Cortex of kidney (tissue), 1 donor: ENCODE measurements at places on chromosomes 16 and 17.

- no peak for DNase-seq
Observed at GRCh38 chr16:63983401-63983800, 1138.5 kb downstream of the CDH11 start.

DNA sequence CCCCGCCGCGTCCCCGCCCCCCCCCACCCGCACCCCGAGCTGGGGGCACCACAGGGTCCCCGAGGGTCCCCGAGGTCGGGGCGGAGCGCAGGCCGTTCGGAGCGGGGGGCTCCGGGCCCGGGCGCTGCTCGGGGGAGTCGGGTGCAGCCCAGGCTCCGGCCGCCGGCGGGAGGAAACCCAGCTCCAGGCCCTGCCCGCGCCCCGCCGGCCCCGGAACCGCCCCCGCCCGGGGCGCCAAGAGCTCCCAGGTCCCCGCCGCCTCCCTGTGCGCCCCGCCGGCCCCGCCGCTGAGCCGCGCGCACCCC is 33.2 kb upstream of the RPH3AL start:
- DNase-seq = no peak

DNA sequence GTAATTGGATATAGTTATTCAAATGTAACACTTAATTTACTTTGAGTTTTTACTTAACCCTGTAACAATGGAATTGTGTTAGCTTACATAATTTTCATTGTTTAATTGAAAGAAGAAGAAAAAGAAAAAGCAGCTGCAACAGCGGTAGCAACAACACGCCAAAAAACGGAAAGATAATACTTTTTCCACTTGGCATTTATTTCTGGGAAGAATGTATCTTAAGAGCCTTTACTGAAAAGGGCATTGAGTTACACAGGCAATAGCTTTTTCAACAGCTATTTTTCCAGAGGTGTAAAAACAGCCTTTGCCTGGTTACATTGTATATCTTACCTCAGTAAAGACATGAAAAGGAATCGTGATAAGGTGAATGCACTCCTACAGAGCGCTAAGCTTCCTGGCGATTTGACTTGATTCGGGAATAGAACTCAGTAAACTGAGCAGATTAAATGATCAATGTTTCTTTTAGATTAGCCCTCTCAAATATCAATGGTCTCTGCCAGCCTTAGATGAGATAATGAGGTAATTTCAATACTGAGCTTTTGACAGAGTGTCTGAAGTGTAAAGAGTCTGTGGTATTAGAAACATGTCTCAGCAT is 311.3 kb downstream of the CDH13 start:
- no peak for DNase-seq

GRCh38 chr17:20960871-20961270 is 81.9 kb downstream of the USP22 start:
- DNase-seq = no peak

DNA sequence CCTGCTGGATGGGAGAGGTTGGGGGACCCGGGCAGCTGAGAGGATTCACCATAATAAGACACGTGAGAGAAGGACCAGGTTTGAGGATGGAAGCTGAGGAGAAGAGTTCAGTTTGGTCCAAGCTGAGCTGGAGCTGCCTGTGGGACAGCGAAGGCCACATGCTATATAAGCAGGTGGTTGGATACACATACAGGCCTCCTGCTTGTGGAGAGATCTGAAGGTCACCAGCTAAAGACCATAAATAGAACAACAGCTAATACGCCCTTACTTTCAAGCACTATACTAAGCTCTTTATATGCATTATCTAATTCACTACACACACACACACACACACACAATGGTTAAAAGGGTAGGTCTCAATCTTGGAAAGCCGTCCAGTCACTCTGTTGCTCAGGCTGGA is 32.1 kb downstream of the DUSP14 start:
- no peak for DNase-seq

DNA sequence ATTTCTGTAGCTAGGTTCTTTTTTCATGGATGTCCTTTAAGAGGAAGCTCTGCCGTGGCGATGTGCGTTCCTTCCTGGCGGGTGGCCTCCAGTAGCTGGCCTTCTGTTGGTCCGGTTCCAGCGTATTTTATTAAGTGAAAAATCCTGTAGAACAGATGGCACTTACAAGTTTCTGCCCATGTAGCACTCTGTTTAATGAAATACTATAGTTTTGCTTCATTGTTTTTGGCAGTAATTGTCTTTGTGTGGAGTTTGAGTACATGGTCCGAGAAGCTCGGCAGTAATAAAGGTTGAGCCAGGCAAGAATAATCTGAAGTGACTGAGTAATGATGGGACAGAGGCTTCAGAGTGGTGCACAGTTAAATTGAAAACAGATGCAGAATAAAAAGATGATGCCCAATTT is 20.4 kb downstream of the USP10 start:
- no peak for DNase-seq

GRCh38 chr17:82407255-82407654 is 10.9 kb upstream of the HEXD start:
- DNase-seq = no peak

GRCh38 chr17:38461683-38462082 is 33.4 kb downstream of the ARHGAP23 start:
- no peak for DNase-seq

GRCh38 chr17:15278924-15279477 is 13.9 kb upstream of the PMP22 start:
- no peak for DNase-seq

DNA sequence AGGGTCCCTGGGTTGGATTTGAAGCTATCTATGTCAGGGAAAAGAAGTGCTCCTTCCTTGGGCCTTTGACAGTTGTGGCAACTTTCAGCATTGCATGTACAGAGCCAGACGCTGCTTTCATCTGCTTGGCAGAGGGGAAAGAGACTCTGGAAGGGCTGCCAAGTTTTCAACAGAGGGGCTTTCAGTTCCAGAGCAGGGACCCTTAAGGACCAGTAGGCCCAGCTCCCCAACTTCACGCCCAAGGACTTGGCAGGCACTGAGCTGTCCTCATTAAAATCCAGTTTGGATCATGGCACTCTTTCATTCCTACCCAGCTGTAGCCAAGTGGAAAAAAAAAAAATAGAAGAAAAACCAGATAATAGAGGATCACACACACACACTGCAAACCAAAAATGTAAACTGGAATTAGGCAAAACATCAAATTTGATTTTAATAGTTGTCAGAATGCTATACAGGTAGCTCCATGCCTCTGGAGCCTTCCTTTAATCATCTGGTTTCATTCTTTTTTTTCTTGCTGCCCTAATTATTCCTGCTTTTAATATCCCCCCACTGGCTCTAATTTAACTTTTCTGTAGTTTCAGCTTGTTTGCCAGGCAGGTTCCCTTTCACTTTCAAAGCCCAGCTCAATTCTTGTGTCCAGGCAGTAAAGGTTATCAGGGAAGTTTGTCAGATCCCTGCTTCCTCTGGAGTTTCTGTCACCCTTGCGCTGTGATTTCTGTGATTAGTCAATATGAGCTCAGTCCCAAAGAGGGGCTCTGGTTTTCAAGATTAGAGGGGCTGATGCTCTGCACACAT is 702.6 kb upstream of the CDH8 start:
- no peak for DNase-seq

DNA sequence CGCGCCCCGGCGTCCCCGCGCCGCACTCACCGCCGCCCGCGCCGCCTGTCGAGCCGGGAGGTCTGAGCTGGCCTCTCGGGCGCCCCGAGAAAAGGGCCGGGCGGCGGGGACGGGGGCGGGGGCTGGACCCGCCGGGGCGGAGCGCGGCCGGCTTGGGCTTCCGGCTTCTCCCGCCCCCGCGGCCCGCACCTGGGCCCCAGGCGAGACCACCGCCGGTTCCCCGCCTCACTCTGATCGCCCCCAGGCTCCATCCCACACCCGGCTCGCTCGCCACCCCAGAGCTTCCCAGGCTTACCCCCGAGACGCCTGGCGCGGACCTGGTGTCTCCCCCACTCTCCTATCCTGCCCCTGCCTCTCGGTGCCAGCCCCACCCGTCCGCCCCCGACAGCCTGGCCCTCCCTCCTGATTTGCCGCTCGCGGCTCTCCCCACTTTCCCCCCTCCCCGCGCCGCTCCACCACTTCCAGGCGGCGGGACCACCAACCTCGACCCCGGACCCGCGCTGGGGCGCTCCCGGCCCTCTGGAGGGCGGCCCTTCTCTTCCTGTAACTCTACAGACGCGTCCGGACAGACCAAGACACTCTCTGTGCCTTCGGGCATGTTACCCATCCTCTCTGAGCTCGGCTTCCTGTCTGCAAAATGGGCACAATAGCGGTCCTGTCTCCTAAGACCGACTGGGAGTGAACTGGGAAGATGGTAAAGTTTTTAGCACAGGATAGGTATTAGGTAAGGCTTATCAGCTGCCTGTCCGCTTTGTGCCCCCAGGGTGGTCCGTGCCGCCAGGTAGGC is at the start of gene LITAF:
TSS of gene LITAF (minus strand) at position 64 of the 787 bp plus-strand sequence. CDS start 30,189 bp downstream, outside the sequence.
- DNase-seq = no peak

- DNase-seq = no peak
Observed at GRCh38 chr17:57292091-57292490, 35.8 kb downstream of the MSI2 start.

DNA sequence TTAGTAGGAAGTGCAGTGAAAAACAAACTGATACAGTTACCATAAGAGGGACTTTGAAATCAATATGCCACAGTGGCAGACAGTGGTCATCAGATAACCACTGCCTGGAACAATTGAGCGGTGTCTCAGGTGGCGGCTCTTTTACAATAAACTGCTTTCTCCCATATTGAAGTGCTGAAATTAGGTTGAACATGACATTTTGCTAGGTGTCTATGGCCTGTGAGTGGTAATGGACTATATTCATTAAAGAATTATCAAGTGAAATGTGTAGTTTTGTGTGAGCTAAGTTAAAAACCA is 214.7 kb downstream of the RPTOR start:
- no peak for DNase-seq

DNA sequence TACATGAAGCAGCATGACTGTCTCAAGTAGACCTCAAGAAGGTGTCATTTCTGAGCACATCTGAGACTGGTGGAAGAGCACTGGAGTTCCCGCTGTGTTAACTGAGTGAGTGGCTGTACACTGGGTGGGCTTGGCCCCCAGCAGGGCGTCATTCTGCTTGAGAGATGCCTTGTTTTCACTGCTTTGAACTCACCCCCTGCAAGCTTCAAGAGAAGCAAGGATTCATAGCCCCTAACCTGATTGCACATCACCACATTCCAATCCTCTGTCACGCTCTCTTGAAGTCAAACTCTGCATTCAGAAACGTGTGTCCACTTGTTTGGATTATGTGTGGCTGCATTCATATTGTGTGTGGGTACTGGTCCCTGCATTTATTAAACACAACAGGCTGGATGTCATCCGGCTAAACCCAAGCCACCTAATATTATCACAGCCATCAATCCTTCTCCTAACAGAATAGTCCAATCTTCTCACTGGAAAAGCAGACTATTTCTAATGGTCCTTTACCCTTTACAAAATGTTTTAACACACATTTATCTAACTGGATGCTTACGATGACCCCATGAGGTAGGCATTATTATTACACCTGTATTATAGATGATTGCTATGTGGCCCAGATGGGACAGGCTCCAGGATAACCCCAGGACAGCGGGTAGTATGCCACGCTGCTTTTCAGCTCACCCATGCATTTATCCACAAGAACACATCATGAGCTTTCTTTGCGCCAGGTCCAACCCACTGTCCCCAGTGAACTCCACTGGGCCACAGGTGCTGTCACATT is 76.3 kb downstream of the USP31 start:
- DNase-seq = no peak

DNA sequence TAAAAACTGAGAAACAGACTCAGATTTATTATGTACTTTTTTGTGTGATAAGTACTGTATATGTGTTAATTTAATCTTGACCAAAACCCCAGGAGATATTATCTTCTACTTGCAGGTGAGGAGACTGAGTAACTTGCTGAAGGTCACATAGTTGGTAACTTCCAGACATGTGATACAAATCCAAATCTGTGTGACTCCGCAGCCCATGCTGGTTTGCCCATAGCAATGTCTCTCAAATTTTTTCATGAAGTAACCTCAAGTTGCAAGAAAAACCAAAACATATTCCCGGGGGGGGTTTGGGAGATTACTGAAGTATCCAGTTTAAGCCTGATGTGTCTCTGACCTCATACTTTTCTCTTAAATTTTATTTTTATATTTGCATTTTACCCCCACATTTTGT is 3.3 kb downstream of the TEX14 start:
- no peak for DNase-seq

DNA sequence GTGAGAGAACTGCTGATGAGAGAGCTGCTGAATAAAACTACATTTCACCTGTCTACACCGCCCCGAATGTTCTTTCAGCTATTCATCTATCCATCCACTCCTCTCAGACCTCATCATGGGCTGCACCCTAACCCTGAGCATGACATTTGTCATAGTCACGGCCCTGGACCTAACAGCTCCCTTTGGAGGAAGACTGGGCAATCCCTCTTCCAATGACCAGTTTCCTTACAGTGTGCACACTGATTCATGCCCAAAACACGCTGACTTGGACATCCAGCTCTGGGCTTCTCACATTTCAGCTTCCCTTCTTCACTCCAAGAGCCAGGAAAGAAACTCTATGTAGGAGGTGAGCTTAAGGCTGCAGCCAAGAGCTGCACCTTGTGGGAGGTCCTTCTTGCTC is 41.8 kb upstream of the ARL4D start:
- no peak for DNase-seq

DNA sequence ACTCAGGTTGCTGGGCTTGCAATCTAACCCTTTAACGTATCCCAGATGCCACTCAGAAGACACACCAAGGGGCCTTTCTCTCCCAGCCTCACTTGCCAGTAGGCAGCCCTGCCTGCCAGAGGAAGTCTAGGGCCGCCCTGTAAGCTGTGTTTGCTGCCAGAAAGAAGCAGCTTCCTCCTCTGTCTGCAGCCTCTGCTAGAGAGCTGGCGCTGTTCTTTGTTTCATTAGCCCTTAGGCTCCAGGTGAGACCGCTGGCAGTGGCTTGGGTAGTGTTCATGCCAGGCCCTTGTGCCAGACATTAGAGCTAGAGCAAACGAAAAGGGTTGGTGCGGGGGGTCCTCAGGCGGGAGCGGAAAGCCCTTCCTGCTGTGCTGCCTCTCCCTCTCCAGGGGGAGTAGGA is 8.9 kb downstream of the CTRL start:
- DNase-seq = no peak

- no peak for DNase-seq
Observed at GRCh38 chr17:35578929-35579432, 610 bp upstream of the PEX12 start.

DNA sequence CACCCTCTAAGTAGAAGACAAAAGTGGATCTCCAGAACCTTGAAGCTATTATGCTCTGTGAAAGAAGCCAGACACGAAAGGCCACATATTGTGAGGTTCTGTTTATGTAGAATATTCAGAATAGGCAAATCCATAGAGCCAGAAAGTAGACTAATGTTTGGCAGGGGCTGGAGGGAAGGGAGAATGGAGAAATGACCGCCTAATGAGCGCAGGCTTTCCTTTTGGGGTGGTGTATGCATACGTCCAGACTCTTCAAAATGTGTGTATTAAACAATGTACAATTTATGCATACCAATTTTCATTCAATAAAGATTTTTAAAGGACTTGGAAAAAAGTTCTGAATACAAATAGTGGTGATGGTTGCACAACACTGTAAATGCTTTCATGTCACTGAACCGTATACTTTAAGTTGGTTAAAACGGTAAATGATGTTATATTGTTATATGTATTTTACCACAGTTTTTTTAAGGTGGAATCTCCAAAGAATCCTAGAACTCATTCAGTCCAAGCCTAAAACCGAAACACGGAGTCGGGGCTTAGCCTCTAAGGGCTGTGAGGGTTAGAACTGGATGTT is 397.4 kb downstream of the SOX9 start:
- no peak for DNase-seq
